ENCODE measurements at places on chromosomes 1 and 21.
A peak's percentile ranks its signal among the peaks of the same experiment; 100 is the strongest.

DNA sequence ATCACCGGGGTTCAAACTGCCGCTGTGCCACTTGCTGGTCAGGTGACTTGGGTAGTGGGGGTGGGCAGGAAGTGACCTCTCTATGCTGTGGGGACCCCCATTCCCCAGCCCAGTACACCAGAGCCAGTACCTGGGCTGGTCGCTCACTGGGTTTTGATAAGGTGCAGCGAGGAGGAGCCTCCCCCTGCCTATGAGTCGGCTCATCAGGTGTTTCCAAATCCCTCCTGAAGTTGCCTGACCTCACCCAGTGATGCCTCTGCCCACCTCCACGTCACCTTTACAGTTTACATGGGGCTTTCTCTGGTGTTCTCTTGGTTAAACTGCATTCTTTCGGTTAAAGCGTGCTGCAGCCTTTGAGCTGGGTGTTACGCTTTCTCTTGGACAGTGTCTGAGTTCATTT, 58.2 kb downstream of the ARHGEF10L start:
- DNase-seq: no peak
- no peak overlapping the region for H3K27ac ChIP-seq
- no peak overlapping the region for H3K4me3 ChIP-seq
- no peaks in the 10 kb centered on the region for H3K4me1 ChIP-seq
- H3K36me3 ChIP-seq: no peaks in the 10 kb centered on the region

DNA sequence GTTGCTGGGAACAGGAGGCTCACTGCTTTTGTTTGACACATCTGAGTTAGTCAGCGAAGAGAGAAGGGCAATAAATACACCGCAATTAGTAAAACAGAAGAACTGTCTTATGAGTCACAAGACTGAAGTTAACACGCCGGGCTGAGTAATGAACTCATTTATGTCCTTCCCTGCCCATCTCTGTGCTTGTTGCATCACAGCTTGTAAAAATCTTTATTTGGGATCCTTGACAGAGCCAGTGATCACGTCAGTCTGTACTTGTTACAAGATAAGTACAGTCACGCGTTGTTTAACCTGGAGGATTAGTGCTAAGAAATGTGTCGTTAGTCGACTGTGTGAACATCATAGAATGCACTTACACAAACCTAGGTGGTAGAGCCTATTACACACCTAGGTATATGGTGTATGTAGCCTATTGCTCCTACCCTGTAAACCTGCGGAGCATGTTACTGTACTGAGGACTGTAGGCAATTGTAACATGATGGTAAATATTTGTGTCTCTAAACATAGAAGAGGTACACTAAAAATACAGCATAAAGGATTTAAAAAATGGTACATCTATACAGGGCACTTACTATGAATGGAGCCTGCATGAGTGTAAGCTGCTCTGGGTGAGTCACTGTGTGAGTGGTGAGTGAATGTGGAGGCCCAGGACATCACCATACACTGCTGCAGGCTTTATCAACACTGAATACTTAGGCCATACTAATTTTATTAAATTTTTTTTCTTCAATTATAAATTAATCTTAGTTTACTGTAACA, 272.2 kb downstream of the TNR start:
- no peak overlapping the region for H3K27ac ChIP-seq
- H3K27me3 ChIP-seq: no peaks in the 10 kb centered on the region
- H3K4me3 ChIP-seq: no peak overlapping the region
- no peaks in the 10 kb centered on the region for H3K36me3 ChIP-seq

GRCh38 chr1:18151436-18152122, 44.0 kb downstream of the IGSF21 start:
- H3K27me3 ChIP-seq: no peaks in the 10 kb centered on the region
- no peak for DNase-seq
- no peaks in the 10 kb centered on the region for H3K36me3 ChIP-seq
- no peak overlapping the region for H3K27ac ChIP-seq
- no peak overlapping the region for H3K4me3 ChIP-seq

- no peak overlapping the region for H3K4me3 ChIP-seq
- no peaks in the 10 kb centered on the region for H3K27me3 ChIP-seq
- H3K27ac ChIP-seq: no peak overlapping the region
- no peaks in the 10 kb centered on the region for H3K36me3 ChIP-seq
Measured at GRCh38 chr21:14989359-14989758, 75.4 kb downstream of the NRIP1 start.

GRCh38 chr1:245704765-245705164, 550.0 kb downstream of the KIF26B start:
- no peak for DNase-seq
- H3K4me3 ChIP-seq: no peak overlapping the region
- H3K36me3 ChIP-seq: no peaks in the 10 kb centered on the region
- H3K27me3 ChIP-seq: no peaks in the 10 kb centered on the region
- H3K27ac ChIP-seq: no peak overlapping the region
- no peaks in the 10 kb centered on the region for H3K4me1 ChIP-seq

- no peaks in the 10 kb centered on the region for H3K27me3 ChIP-seq
- H3K4me3 ChIP-seq: peak overlapping the region; percentile 88
- peak; percentile 59 for DNase-seq
- peaks cover 36% of the 10 kb centered on the region for H3K4me1 ChIP-seq
Measured at GRCh38 chr1:101239095-101240040, 2.5 kb downstream of the S1PR1 start.

DNA sequence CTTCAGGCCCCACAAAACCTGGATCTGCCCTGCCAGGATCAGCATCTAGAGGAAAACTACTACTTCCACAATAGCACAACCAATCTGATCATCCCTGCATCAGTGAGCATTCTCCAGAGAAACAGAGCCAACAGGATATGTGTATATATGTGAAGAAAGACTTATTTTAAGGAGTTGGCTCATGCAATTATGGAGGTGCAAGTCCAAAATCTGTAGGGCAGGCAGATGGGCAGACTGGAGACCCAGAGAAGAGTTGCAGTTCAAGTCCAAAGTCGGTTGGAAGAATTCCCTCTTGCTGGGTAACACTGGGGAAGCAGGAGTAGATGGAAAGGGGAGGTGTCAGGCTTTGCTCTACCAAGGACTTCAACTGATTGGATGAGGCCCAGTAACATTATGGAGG, 4.9 kb upstream of the HENMT1 start:
- peaks cover 10% of the 10 kb centered on the region for H3K4me1 ChIP-seq
- H3K4me3 ChIP-seq: no peak overlapping the region
- H3K36me3 ChIP-seq: no peaks in the 10 kb centered on the region
- no peaks in the 10 kb centered on the region for H3K27me3 ChIP-seq
- DNase-seq: no peak

DNA sequence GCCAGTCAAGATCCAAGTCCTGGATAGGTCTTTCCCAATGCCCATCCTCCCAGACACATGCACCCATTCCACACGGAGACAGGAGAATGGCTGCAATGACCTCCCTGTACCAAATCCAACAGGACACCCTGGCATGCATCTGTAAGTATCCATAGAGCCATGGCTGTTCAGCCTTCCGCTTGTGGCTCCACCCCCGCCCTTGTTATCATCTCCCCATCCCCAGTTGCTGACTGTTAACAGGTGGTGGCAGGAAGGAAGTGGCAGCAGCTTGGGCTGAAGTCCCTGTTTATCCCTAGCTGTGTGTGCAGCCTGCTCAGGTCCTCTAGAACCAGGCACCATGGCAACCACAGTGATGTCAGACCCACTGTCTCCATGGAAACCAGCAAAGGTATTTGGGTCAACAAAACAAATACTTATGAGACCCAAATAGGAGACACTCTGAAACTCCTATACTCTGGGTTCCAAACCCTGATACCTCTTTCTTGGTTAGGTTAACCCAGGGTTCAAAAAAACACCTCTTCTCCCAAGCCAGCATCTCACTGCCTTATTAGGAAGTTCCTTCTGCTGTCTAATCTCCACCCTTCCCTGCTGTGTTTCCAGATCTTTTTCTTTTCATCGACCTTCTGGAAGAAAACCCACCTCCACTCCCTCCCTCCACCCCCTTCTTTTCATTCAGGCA, 721 bp downstream of the PBXIP1 start:
- H3K27me3 ChIP-seq: no peaks in the 10 kb centered on the region
- peak overlapping the region; percentile 99 for H3K27ac ChIP-seq
- DNase-seq: peak; percentile 96
- H3K36me3 ChIP-seq: peaks cover 28% of the 10 kb centered on the region
- H3K4me3 ChIP-seq: peak overlapping the region; percentile 60
- peaks cover 60% of the 10 kb centered on the region for H3K4me1 ChIP-seq

DNA sequence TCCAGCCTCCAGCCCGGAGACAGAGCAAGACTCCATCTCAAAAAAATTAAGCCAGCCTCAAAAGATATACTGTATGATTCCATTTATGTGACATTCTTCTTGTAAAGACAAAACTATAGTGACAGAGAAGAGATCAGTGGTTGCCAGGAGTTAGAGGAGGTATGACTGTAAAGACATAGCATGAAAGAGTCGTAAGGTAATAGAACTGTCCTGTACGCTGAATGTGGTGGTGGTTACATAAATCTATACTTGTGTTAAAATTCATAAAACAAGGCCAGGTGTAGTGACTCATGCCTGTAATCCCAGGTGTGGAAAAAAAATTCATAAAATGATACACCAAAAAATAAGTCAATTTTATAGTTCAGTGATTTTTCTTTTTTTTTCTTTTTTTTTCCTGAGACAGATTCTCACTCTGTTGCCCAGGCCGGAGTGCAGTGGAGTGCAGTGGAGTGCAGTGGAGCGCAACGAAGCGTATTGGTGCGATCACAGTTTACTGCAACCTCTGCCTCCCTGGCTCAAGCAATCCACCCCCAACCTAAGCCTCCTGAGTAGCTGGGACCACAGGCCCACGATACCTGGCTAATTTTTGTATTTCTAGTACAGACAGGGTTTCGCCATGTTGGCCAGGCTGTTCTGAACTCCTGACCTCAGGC, 84.9 kb upstream of the CXADR start:
- no peak overlapping the region for H3K4me3 ChIP-seq
- DNase-seq: no peak
- no peaks in the 10 kb centered on the region for H3K27me3 ChIP-seq
- no peaks in the 10 kb centered on the region for H3K36me3 ChIP-seq
- no peaks in the 10 kb centered on the region for H3K4me1 ChIP-seq

DNA sequence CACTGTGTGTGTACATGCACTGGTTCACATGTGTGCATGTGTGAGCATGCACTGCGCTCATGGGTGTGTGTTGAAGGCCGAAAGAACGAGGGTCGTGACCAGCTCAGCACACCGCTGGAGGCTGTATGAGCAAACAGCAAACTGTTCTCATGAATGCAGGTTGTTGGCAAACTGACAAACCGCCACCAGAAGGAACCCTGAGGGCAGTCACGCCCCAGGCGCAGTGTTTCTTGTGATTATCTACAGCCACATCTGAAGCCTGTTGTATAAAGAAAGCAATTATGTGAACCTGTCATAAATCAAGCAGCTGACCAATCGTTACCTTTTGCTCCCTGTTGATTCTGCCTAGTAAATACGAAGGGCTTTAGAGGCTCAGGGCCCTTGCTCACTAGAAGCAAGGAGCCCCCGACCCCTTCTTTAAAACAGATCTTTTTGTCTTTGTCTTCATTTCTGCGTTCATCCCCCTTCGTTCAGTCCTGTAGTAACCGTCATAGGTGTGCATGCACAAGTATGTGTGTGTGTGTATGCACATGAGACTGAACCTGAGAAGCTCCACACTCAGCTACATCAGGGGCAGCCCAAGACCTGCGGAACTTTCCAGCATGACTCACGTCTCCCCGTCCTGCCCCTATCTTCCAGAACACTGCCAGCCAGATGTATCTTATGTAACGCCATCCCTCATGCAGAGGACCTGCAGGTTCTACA, 16.8 kb upstream of the RIPK4 start:
- H3K27ac ChIP-seq: no peak overlapping the region
- H3K4me1 ChIP-seq: no peaks in the 10 kb centered on the region
- no peaks in the 10 kb centered on the region for H3K36me3 ChIP-seq
- peaks cover 13% of the 10 kb centered on the region for H3K27me3 ChIP-seq

GRCh38 chr1:64960731-64961130, 5.6 kb downstream of the JAK1 start:
- H3K27ac ChIP-seq: no peak overlapping the region
- peaks cover 61% of the 10 kb centered on the region for H3K4me1 ChIP-seq
- no peaks in the 10 kb centered on the region for H3K36me3 ChIP-seq
- no peak overlapping the region for H3K4me3 ChIP-seq
- H3K27me3 ChIP-seq: no peaks in the 10 kb centered on the region

- H3K4me3 ChIP-seq: no peak overlapping the region
- no peak for DNase-seq
- H3K27me3 ChIP-seq: no peaks in the 10 kb centered on the region
- H3K27ac ChIP-seq: no peak overlapping the region
Measured at GRCh38 chr1:152982076-152982475, 1.8 kb upstream of the SPRR1A start.

DNA sequence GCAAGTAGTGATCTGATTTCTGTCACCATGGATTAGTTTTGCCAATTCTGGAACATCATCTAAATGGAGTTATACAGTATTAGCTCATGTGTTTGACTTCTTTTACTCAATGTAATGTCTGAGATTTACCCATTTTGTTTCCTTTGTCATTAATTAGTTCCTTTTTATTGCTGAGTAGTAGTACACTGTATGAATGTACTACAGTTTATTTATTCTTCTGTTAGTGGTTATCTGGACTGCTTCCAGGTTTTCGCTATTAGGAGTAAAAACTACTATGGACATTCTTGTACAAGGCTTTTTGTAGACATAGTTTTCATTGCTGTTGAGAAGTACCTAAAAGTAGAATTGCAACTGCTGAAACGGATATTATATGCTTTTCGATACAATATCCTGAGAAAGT, 14.1 kb downstream of the SUCO start:
- H3K36me3 ChIP-seq: no peaks in the 10 kb centered on the region
- H3K27ac ChIP-seq: no peak overlapping the region
- DNase-seq: no peak
- H3K27me3 ChIP-seq: no peaks in the 10 kb centered on the region

DNA sequence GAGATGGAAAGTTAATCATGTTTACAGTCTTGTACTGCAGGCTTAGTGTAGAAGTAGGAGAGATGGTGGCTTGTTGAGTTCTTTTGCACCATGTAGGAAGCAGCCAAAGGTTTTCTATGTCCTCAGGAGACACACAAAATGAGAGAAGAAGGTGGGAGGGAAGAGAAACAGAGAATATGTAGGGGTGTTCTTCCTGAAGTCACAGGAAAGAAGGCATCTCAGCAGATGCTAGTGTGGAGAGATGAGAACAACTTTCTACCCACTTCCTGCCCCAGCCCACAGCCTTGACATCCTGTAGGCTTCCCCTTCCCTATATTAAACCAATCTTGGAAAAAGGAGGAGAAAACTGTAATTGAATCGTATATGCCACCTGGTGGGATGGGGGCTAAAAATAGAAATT, 217.0 kb downstream of the S1PR1 start:
- no peak for DNase-seq
- H3K4me3 ChIP-seq: no peak overlapping the region
- H3K4me1 ChIP-seq: peaks cover 12% of the 10 kb centered on the region
- H3K27ac ChIP-seq: no peak overlapping the region
- no peaks in the 10 kb centered on the region for H3K27me3 ChIP-seq

All from effector memory CD4-positive, alpha-beta T cell (primary cell).